ENCODE measurements at places on chromosomes 2 and 18.

- no peak for DNase-seq
Measured at GRCh38 chr2:213078686-213079085, 72.7 kb downstream of the IKZF2 start.

GRCh38 chr2:8642366-8643068 lies 39.3 kb upstream of the ID2 start:
- DNase-seq: no peak

DNA sequence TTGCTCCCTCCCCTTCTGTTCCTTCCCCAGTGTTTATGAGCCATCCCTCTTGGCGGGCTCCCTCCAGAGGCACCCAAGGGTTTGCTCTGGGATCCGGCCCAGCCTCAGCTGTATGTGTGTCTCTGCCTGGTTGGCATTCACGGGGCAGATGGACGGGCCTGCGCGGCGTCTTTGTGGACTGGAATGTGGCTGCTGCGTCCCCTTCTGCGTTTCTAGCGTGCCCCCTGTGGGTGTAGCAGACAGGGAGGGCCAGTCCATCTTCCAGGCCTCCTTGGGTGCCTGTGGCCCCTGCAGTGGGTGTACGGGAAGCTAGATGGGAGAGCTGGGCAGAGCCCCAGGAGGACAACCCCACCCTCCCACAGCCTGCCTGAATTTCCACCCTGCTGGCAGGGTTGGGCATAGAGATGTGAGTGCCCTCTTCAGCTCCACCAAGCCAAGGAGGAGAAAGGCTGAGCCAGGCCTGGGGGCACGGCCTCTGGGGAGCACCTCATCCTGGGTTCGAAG lies 15.7 kb downstream of the GPC1 start:
- no peak for DNase-seq

GRCh38 chr2:234178330-234179030 lies 128.0 kb downstream of the SPP2 start:
- no peak for DNase-seq

DNA sequence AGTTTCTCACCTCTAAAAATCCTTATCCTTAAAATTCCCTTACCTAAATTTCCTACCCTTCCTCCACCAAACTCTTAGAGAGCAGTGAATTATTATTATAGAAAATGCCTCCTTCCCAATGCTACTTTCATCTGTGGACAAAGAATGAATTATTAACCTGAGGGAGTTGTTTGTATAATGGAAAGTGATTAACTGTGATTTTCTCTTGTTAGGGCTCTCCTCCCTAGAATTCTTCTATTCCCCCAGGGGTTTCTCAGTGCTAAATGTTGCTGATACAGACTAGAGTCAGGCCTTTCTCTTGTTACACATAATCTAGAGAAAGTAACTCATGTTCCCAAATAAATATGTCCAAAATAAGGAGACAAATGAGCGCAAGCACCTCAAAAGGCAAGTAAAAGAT lies 23.3 kb downstream of the EPB41L5 start:
- DNase-seq: no peak
